Renal cortical epithelial cell (primary cell): ENCODE measurements at places on chromosomes 2 and 18.

DNA sequence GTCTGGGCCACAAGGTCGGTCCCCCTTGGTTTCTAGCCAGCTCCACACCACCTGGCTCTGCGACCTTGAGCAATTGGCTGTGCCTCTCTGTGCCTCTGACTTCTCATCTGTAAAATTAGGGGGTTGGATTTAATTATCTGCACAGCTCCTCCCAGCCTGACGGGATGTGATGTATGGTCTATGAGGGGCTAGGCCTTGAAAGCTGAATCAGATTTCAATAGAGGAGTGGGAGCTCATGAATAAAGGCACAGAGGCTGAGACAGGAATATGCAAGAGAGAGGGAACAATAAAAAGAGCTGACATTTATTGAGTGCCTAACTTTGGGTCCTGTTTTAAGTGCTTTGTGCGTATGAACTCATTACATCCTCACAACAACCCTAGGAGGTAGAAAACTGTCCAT, 104.7 kb downstream of the ALK start:
- DNase-seq = no peak

GRCh38 chr2:27408601-27409320, 630 bp downstream of the PPM1G start:
- no peak for DNase-seq

- no peak for DNase-seq
These were observed 22.1 kb downstream of the IKZF2 start for GRCh38 chr2:213129311-213129710.

DNA sequence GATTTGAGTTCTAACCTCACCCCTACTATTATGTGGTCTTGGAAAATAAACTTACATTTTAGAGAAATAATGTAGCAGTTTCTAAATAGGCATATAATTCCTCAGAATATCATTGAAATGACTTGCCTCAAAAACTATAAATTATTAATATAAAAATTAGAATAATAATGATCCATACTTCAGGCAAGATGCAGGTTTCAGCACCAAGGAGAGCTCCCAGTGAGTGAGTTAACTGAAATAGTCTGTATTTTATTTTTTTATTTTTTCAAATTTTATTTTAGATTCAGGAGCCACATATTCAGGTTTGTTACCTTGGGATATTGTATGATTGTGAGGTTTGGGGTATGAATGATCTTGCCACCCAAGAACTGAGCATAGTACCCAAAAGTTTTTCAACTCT, 472.2 kb upstream of the DCC start:
- peak; percentile 9 for DNase-seq

DNA sequence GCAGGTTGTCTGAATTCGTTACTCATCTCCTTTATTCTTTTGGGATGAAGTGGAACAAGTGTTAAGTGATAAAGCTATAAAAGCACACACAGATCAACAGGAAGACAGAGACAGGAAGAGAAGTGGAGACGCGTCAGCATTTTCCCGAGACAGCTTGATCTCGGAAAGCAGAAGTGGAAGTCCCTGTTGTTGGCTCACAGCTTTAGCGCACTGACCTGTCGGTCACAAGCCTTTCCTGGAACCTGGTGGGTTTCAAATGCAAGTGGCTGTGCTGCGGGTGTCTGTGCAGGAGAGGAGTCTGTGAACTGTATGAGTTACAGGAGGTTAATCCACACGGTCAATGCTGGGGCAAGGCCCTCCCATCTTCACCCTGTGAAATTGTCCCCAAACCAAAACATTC, 116.6 kb upstream of the PELI1 start:
- DNase-seq = no peak

DNA sequence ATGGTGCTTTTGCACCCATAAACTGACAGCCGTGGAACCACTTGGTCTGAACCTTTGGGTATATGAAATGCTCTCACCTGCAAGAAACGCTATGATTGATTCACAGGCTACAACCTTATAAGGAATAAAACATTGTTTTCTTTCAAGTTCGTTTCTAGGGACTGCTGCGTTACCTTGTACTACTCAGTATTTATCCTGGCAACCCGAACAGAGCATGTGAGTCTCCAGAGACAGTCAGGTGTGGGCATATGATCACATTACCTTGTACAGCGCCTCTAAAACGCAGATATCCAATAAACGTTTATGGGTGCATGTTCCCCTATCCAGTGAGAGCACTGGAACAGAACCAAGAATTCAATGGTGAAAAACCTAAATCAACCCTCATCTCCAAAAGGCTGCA, 1.7 kb downstream of the CCBE1 start:
- no peak for DNase-seq

DNA sequence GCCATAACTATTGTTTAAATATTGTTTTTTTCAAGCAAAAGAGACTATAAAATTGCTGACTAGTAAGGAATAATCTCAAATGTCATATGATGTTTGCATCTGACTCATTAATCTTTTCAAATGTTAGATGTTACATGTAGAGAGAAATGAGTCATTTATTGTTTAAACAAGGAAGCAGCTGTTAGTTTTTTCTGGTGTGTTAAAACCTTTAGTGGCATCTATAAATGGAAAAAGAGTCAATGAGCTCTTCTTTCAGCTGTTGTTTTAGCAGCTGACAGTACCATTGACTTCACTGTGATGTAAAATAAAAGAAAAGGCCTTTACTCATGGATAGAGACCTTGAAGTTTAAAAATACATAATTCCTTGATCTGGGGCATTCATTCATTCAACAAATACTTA, 1.8 kb upstream of the KLHL41 start:
- peak; percentile 81 for DNase-seq

DNA sequence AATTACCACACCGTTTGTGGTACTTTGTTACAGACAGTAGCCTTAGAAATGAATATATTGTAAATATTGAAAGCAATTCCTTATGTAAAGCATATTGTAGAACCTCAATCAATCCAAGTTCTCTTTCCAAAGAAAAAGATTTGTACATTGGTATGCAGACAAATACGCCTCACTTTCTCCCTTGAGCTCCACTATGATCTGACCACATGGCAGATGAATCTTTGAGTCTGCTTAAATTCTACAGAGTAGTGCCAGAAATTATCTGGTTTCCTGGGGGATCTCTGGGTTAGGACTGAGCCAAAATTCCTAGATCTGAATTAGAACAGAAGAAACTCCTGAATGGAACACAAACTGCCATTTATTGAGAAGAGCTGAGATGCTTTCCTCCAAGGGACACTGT, 99.0 kb downstream of the CPO start:
- DNase-seq = no peak

DNA sequence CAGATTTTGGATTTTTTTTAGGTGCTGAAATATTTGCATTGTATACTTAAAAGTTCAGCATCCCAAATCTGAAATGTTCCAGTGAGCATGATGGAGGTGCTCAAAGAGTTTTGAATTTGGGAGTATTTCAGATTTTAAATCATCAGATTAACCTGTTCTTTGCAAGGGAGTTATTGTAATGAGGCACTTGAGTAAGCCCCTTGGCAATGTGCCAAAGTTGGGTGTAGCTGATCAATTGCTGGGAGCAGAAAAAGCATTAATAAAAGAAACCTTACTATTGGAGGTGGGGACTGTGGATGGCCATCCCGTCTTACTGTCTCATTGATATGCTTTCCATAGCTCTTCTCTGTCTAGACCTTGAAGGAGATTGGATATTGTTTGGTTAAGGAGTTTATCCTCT, 28.3 kb downstream of the MALT1 start:
- DNase-seq = peak; percentile 13

GRCh38 chr2:136255648-136256461, 137.9 kb upstream of the CXCR4 start:
- DNase-seq = no peak

DNA sequence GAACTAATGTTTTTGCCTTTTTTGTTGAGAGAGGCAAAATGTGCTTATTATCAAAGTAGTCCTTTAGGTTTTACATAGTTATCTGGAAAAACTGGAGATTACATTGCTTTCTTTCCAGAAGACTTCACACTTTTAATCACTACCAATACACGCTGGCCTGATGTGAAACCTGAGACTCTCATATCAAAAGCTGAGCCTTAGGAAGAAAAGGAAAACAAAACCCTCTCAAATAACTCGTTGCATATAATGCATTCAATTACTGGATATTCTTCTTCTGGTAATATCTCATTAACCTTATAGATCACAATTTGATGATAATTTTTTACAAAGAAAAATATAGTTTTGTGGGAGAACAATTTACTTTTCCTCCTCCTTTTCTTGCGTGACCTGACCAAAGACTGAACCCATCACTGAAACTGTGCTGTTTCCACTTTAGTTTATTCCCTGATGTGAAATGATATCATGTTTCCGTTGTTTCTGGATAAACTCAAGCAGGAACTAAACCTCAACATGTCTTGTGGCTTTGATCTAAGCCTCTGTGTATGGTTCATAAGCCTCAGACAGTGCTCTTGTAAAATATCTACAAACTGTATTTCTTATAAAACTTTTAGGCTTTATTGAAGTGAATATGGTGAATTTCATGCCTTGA, 332.4 kb downstream of the GULP1 start:
- no peak for DNase-seq

GRCh38 chr2:86082756-86083155, 22.9 kb downstream of the POLR1A start:
- DNase-seq = peak; percentile 27

GRCh38 chr2:208783184-208783583, 376.6 kb downstream of the PTH2R start:
- peak; percentile 48 for DNase-seq

- no peak for DNase-seq
These were observed 204.4 kb downstream of the MREG start for GRCh38 chr2:215808996-215809395.

DNA sequence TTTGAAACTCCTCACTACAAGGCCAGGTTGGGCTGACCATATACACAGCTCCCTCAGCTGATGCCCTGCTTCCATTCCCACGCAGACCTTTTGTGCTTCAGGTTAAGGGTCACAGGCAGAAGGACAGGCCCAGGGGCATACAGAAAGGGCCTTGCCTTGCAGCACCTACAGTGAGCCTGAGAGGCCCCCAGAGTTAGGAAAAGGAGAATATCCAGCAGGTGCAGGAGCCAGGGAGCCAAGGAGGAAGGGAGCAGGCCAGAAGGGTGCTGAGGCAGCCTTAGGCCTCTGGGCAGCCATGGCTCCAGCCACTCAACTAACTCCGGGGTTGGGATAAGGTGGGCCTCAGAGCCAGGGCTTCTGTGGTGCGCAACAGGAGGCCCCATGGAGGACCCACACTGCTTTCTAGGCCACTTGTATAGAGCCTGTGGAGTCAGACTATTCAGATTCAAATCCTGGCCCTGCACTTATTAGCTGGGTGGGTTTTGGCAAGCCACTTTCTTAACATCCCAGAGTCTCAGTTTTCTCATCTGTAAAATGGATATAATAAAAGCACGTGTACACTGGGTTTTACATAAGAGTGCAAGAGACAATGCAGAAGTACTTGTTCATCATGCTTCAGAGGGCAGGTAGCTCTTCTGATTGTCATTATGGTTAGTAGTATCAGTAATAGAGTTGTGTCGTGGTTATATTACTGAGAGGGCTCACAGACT, 214.6 kb upstream of the HAAO start:
- no peak for DNase-seq

DNA sequence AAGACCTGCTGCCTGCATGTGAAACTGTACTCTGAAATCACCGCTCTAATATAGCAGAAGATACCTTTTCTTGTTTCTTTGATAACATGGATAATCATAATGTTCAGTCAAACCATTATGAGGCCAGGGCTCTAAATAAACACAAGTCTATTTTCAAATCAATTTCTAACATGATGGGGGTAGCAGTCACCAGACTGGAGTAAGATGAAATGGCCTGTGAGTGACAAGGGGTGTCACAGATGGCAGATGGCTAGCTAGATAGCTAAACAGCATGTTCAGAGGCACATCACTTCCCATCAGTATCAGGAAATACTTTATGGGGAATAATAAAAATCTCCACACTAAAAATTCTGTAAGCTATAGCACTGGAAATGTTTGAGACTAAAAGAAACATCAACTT, 14.0 kb downstream of the MBD2 start:
- no peak for DNase-seq

DNA sequence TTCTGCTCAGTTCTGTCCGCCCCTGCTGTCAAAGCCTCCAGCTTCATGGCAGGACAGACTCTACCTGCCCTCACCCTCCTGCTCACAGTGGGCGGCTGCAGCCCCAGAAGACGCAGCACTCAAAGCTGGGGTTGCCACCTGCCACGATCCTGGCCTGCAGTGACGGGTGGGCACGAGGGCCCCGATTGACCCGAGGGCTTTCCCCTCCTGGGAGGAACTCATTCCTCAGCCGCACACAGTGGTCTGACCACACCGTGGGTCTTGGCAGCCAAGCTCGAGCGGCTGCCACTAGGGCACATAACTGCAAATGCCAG, 47.1 kb downstream of the HS6ST1 start:
- DNase-seq = no peak

DNA sequence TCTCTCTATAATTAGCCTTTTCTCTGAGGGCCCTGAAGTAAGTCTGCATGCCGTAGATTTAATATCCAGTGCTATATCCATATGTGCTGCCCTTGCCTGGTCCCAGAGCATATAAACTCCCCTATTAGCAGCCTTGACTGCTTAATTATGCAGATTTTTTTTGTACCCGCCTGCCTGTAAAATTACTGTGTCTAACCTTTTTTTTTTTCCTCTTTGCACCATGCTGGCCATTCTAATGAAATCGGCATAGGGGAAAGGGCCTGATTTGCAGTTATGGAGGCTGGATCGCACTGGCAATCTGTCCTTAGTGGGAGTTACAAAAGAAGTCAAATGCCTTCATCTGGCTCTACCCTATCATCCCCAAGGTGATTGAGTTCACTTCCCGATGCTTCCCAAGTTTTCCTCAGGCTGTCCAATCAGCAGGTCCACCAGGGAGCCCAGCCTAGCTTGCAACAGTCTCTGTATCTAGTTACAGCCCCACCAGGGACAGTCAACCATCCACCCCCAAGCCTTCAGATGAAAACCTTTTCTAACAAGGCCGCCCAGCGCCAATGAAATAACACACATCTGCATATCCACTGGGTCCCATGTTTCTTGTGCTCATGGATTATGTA, 239.0 kb downstream of the ZNF521 start:
- no peak for DNase-seq

- no peak for DNase-seq
These were observed at the start of gene TFCP2L1 for GRCh38 chr2:121284463-121285449. Gene TFCP2L1 (minus strand): TSS chr2:121285202. CDS start chr2:121285109, 93 bp downstream.

- no peak for DNase-seq
These were observed 32.9 kb upstream of the GLI2 start for GRCh38 chr2:120702801-120703200.

DNA sequence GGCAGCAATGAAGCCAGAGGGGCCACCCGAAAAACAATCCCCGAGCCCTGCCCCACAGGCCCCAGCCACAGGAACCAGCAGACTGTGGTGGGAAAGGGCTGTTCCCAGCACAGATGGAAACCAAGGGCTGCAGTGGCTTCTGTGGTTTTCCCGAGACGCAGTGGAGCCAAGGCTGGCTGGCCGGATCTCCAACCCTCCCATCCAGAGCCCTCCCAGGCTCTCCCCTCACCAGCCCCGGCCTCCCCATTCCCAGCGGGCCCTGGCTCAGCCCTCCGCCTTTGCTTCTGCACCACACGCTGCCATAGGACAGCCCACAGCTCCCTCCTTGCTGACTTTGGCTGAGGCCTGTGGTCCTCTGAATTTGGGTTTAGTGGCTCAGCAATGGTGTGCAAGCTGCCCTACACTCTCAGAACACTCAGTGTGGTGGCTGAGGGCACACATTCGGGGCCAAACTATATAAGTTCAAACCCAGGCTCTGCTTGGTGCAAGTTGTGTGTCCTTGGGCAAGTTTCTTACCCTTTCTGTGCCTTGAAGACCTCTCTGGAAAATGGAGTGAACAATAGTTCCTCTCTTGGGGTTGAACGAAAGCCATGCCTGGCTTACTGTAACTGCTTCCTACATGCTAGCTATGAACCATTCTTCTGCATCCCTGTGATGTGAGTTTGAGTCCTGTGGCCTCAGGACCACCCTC, 200.1 kb downstream of the SMAD7 start:
- no peak for DNase-seq
